ENCODE measurements at places on chromosomes 3 and 15.

- DNase-seq: no peak
Observed at GRCh38 chr15:96348112-96349027, 17.9 kb downstream of the NR2F2 start.

DNA sequence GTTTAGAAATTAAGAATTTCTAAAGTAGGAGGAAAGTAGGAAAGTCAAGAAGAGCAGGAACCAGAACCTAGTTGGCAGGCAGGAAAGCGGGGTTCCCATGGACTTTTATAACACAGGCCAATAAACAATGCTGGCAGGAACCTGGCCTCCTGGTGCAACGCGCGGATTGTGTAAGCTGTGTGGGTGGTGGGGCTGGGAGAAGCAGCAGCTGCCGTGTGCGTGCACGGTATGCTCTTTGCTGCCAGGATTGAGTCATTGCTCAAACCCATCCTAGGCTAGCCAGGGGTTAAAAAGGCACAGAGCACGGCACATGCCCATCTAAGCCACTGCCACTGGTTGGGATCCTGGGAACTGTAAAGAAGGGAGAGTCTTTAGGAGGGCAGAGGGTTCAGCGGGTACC lies 209.9 kb upstream of the RGMA start:
- DNase-seq: no peak

DNA sequence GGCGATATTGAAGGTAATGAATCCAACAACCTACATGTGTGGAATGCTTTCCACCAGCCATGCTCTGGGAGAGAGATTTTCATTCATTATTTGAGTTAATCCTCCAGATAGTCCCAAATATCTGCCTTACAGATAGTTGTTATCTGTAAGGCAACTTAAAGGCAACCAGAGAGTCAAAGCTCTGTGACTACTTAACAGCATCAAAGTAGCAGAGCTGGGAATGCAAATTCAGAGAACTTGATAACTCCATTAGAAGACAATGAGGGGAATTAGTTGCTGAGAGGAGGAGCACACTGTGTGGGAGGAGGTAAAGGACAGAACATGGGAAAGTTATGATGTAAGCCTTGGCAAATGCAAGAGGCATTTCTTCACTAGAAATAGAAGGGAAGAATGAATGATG lies 10.5 kb upstream of the CRBN start:
- DNase-seq: no peak

GRCh38 chr3:12560505-12561190 lies 3.8 kb downstream of the MKRN2 start:
- DNase-seq: no peak

GRCh38 chr15:98713585-98714001 lies 65.3 kb downstream of the IGF1R start:
- no peak for DNase-seq

DNA sequence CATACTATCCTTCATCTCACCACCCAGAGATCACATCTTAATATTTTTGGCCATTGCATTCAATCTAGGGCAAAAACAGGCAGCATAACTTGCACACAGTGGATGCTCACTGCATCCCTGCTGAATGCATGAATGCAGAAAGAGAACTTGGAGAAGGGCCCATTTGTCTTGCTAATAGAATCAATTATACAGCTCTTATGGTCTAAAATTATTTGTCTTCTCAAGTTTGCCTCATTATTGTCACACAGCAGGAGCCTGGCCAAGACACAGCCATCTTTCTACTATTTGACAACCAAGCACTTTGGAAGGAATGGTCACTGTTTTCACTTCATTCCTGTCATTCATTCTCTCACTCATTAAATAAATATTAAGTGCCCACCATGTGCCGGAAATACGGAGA lies 1.2 kb upstream of the ARHGEF26 start:
- no peak for DNase-seq

GRCh38 chr15:61794881-61795280 lies 265.4 kb downstream of the VPS13C start:
- no peak for DNase-seq
